Activated naive CD4-positive, alpha-beta T cell treated with anti-CD3 and anti-CD28 coated beads, Interleukin-2, amount 50 U/mL, for 16 hours (primary cell): ENCODE measurements at places on chromosomes 6 and 20.

DNA sequence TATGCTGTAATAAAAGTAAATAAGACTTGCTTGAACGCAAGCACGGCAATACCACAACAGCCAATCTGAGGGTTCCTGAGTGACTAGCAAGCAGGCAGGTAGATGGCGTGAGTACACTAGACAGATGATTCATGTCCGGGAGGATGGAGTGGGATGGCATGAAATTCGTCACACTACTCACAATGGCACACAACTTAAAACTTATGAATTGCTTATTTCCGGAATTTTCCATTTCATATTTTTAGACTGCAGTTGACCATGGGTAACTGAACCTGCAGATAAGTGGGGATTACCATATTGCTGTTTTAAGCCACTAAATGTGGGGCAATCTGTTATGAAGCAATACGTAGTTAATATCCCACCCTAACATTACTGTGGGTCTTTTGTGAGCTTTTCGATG is 93.6 kb upstream of the NFATC2 start:
- DNase-seq, result no peak

GRCh38 chr6:30885481-30885998 is 1.2 kb downstream of the DDR1 start:
- no peak for DNase-seq

DNA sequence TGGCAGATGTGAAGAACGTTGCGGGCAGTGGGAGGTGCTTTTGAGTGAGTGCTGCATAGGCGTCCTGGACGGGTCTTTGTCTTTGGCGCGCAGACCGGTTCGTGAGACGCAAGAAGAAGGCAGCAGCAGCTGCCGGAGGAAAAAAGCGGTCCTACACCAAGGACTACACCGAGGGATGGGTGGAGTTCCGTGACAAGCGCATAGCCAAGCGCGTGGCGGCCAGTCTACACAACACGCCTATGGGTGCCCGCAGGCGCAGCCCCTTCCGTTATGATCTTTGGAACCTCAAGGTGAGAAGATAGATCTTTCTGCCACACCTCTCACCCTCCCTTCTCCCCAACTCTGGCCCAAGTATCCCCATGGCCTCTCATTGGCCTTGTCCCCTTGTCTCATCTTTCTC is 1.1 kb downstream of the ABT1 start:
- no peak for DNase-seq

GRCh38 chr6:42103753-42104094 is 38.7 kb downstream of the C6orf132 start:
- no peak for DNase-seq

- no peak for DNase-seq
Observed at GRCh38 chr20:19832875-19833274, 74.8 kb downstream of the RIN2 start.

- no peak for DNase-seq
Observed at GRCh38 chr20:8432435-8433148, 300.5 kb downstream of the PLCB1 start.

- no peak for DNase-seq
Observed at GRCh38 chr6:12178521-12178920, 111.6 kb upstream of the EDN1 start.

DNA sequence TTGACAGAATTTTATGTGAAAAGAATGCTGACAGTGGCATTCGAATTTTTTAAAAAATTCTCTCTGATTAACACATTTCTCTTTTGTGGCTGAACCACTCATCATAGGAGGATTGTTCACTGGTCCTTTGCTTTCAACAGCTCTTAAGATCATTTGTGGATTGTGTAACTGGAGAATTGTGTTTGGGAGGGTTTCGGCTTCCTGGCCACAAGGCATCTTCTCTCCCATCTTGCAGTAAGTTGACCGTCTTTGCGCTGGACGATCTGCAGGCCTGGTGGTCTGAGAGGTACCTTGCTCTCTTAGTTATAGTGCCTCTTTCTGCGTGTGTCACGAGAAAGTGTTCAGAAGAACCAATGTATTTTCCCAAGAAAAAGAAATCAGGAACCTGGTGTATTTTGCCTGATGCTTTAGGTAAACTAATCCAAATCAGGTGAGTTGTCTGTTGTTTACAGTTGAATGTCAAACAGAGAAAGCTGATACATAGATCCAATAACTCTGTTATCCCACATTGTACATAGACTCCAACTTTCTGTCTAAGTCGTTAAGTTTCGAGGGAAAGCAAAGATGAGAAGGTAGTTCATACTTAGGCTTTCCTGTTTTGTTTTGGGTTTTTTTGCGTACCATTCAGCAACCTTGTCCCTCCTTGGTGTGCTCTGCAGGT is 14.8 kb upstream of the EXOC2 start:
- no peak for DNase-seq

DNA sequence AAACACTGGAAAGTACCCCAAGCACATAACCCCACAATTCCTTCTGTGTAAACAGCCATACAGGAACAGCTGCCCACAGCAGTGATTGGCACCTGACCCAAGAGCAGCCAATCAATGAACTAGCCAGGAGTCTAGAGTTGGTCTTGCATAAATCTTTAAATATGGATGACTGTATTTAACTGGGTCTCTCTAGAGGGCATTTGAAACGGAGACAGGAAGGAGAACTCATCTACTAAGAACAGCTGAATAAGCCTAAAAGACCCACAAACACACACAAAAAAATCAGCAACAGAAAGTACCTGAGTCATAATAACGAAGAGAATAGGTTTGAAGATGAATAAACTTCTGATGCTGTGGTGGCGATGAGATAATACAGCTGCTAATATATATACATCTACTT is 49.0 kb upstream of the ASF1A start:
- no peak for DNase-seq

- no peak for DNase-seq
Observed at GRCh38 chr6:30265181-30265580, 52.0 kb upstream of the TRIM26 start.

GRCh38 chr20:3358676-3359340 is 48.7 kb downstream of the DNAAF9 start:
- DNase-seq, result no peak

DNA sequence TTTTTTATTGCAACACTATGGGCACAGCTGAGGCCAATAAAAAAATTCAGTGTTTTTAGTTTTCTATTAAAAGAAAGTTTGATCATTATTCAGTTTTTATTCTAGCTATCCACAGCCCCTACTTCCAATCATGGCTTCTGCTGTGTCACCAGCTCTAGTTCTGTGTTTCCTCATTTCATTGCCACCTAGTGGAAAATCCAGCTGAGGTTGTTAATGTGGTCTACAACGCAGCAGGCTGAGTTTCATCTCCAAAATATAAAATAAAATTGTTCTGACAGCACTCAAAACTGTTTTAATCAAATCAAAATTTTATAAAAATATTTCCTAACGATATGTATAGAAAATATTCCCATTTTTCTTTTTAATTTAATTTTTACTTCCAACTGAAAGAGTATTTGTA is 13.6 kb downstream of the COL9A1 start:
- DNase-seq, result no peak
